ENCODE measurements at places on chromosomes 3 and 15. TPM values are rescaled to one million over a fixed set of nuclear protein-coding genes. Genes with fewer than 3 reads are reported as not detected.
A peak's percentile ranks its signal among the peaks of the same experiment; 100 is the strongest.

Gene PRSS50
- not detected for total RNA-seq

DNA sequence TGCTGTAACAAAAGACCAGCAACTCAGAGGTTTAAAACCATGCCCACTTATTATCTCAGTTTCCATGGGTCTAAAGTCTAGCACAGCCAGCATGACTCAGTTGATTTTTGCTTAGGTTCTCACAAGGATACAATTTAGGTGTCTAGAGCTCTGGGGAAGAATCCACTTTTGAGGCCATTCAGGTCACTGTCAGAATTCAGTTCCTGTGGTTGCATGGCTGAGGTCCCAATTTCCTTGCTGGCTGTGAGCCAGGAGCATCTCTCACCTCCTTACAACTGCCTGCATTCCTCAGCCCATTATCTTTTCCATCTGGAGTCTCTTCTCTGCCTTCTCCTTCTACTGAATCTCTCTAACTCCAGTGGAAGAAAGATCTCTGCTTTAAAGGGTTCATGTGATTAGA lies 240.5 kb upstream of the CFAP20DC start:
- H3K4me1 ChIP-seq = no peaks in the 10 kb centered on the region
- DNase-seq = no peak
- no peaks in the 10 kb centered on the region for H3K36me3 ChIP-seq
- no peak overlapping the region for H3K4me3 ChIP-seq
- H3K27ac ChIP-seq = no peak overlapping the region
- no peaks in the 10 kb centered on the region for H3K27me3 ChIP-seq

Gene ZNF501
- 3.2 TPM for total RNA-seq

- no peak overlapping the region for H3K27ac ChIP-seq
- peak; percentile 25 for DNase-seq
- H3K4me1 ChIP-seq = no peaks in the 10 kb centered on the region
- no peaks in the 10 kb centered on the region for H3K27me3 ChIP-seq
Measured at GRCh38 chr15:25240461-25241021, 198.3 kb downstream of the UBE3A start.

Gene PARP15
- total RNA-seq = not detected

Gene REC114
- total RNA-seq = not detected

GRCh38 chr3:126945171-126945721 lies 37.7 kb upstream of the PLXNA1 start:
- no peaks in the 10 kb centered on the region for H3K36me3 ChIP-seq
- no peak overlapping the region for H3K4me3 ChIP-seq
- H3K27ac ChIP-seq = peak overlapping the region; percentile 74
- no peak for DNase-seq
- no peaks in the 10 kb centered on the region for H3K27me3 ChIP-seq

DNA sequence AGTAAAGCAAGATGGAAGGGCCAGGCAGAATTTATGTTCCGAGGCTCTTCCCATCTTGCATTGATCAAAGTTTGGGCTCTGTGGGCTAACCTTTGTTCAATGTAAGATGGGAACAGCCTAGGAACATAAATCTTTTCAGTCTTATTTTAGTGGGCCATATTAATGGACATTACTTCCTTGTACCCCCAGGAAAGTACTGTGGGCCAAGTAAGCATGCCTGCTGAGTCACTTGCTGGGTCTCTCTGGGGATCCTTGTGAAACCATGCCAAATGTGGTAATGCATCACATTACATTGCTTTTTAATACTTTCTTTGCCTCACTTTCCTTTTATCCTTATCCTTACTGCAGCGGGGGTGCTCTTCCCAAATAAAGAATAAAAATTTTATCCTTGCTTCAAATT lies 349.5 kb upstream of the POU1F1 start:
- H3K27me3 ChIP-seq = no peaks in the 10 kb centered on the region
- H3K27ac ChIP-seq = no peak overlapping the region
- H3K36me3 ChIP-seq = no peaks in the 10 kb centered on the region
- H3K4me3 ChIP-seq = no peak overlapping the region

Gene STRIT1
- not detected for total RNA-seq

DNA sequence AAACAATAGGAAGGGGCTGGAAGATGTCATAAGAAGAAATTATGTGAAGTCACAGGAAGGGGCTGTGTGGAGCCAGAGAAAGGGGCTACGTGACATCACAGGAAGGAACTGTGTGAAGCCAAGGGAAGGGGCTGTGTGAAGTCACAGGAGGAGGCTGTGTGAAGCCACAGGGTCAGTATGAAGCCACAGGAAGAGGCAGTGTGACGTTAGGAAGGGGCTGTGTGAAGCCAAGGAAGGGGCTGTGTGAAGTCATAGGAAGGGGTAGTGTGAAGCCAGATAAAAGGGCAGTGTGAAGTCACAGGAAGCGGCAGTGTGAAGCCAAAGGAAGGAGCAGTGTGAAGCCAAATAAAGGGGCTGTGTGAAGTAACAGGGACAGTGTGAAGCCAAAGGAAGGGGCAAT lies 32.5 kb downstream of the GASK1A start:
- no peaks in the 10 kb centered on the region for H3K27me3 ChIP-seq
- H3K27ac ChIP-seq = no peak overlapping the region
- no peak overlapping the region for H3K4me3 ChIP-seq
- no peaks in the 10 kb centered on the region for H3K36me3 ChIP-seq
- no peaks in the 10 kb centered on the region for H3K4me1 ChIP-seq

DNA sequence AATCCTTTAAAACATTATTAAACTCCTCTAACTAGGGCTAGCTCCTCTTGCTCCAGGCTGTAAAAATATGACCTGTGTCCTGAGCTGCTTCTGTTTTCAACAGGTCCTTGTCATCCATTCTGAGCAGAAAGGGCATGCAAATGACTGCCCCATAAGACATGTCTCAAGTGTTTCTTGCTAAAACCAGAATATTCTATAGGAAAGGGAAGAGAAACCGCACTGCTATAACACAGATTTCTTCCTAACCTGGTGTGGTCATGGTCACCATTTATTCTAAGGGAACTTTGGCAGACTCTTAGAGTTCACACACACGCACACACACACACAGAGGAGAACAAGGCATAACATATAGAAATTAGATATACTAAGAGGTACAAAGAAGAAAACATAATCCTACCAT lies 34.2 kb upstream of the B3GNT5 start:
- DNase-seq = no peak
- no peaks in the 10 kb centered on the region for H3K36me3 ChIP-seq
- no peak overlapping the region for H3K4me3 ChIP-seq
- peaks cover 12% of the 10 kb centered on the region for H3K4me1 ChIP-seq
- no peak overlapping the region for H3K27ac ChIP-seq

- no peaks in the 10 kb centered on the region for H3K36me3 ChIP-seq
- no peaks in the 10 kb centered on the region for H3K27me3 ChIP-seq
- no peak overlapping the region for H3K27ac ChIP-seq
Measured at GRCh38 chr3:156037356-156037755, 83.0 kb upstream of the KCNAB1 start.

DNA sequence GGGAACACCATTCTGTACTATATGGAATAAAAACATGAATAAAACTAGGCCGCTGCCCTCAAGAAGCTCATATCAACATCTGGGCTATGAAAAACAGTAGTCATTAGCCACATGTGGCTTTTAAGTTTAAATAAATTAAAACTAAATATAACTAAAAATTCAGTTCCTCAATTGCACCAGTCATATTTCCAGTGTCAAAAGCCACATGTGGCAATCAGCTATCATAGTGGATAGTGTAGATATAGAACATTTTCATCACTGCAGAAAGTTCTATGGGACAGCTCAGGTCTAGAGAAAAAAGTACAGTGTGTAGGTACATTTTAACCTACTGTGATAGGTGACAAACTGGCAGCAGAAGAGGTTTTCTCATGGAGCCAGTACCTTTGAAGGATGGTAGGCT lies 261.4 kb downstream of the FOXP1 start:
- no peak overlapping the region for H3K4me3 ChIP-seq
- H3K36me3 ChIP-seq = no peaks in the 10 kb centered on the region
- H3K4me1 ChIP-seq = peaks cover 27% of the 10 kb centered on the region
- H3K27ac ChIP-seq = no peak overlapping the region
- H3K27me3 ChIP-seq = no peaks in the 10 kb centered on the region

GRCh38 chr15:74957476-74958035 lies 984 bp upstream of the RPP25 start:
- H3K27me3 ChIP-seq = no peaks in the 10 kb centered on the region
- no peaks in the 10 kb centered on the region for H3K36me3 ChIP-seq
- peak; percentile 53 for DNase-seq

DNA sequence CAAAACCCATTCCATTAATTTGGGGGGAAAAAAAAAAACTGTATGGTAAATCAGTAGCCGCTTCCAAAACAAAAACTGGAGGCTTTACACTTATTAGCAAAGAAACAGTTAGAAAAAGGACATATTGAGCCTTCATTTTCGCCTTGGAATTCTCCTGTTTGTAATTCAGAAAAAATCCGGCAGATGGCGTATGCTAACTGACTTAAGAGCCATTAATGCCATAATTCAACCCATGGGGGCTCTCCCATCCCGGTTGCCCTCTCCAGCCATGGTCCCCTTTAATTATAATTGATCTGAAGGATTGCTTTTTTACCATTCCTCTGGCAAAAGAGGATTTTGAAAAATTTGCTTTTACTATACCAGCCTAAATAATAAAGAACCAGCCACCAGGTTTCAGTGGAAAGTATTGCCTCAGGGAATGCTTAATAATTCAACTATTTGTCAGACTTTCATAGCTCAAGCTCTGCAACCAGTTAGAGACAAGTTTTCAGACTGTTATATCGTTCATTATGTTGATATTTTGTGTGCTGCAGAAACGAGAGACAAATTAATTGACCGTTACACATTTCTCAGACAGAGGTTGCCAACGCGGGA lies 9.4 kb upstream of the RPL24 start:
- no peak overlapping the region for H3K4me3 ChIP-seq
- H3K27me3 ChIP-seq = no peaks in the 10 kb centered on the region
- H3K36me3 ChIP-seq = no peaks in the 10 kb centered on the region
- peak; percentile 66 for DNase-seq
- H3K27ac ChIP-seq = no peak overlapping the region

DNA sequence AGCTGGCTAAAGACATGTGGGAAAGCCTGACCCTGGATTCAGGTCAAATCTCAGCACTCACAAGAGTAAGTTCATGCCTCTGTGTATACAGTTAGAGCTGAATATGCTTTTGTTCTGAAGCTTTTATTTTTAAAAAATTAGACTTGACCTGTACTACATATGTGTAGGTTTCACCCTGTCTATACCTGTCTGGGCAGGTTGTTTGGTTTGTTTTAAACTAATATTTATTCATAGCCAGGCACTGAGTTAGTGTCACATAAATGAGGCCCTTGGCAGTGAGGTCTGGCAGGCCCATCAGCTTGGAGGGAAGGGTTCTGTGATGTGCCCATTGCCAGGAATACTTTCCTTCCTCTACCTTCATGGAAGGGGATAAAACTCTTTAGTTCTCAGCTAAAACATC lies 1.9 kb downstream of the DNAJA4 start:
- no peaks in the 10 kb centered on the region for H3K36me3 ChIP-seq
- H3K4me1 ChIP-seq = no peaks in the 10 kb centered on the region
- no peak for DNase-seq

- H3K27ac ChIP-seq = no peak overlapping the region
- H3K36me3 ChIP-seq = no peaks in the 10 kb centered on the region
- no peaks in the 10 kb centered on the region for H3K4me1 ChIP-seq
Measured at GRCh38 chr15:93683651-93684050, 547.7 kb upstream of the MCTP2 start.

DNA sequence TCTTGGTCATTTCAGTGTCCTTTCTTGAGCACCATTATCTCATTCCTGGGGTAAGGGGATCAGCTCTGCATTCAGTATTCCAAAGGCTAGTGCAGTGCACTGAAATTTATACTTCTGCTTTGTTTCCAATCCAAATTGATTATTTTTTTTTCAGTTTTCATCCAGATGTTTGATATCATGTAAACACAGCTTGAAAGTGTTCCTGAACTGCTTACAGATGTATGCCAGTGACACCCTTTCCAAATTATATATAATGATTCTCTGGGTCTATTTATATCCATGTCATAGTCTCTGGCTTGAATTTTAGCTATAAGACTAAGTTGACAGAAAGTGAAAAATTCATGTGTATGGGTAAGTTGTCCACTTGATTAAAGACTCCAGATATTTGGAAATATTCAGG lies 11.8 kb upstream of the TNFAIP8L3 start:
- H3K27me3 ChIP-seq = no peaks in the 10 kb centered on the region
- H3K36me3 ChIP-seq = no peaks in the 10 kb centered on the region
- H3K27ac ChIP-seq = no peak overlapping the region
- no peak for DNase-seq
- H3K4me3 ChIP-seq = no peak overlapping the region

GRCh38 chr3:186783058-186783730 lies at the start of gene EIF4A2:
TSS of gene EIF4A2 (plus strand) at chr3:186783577. CDS start at chr3:186783611, 34 bp downstream.
- H3K36me3 ChIP-seq = peaks cover 11% of the 10 kb centered on the region
- DNase-seq = peak; percentile 85
- H3K4me1 ChIP-seq = peaks cover 13% of the 10 kb centered on the region
- no peaks in the 10 kb centered on the region for H3K27me3 ChIP-seq
- peak within 1 kb of the TSS; percentile 88 for H3K4me3 ChIP-seq
- H3K27ac ChIP-seq = peak within 1 kb of the TSS; percentile 95

Gene ARNT2
- 0.23 TPM for total RNA-seq

DNA sequence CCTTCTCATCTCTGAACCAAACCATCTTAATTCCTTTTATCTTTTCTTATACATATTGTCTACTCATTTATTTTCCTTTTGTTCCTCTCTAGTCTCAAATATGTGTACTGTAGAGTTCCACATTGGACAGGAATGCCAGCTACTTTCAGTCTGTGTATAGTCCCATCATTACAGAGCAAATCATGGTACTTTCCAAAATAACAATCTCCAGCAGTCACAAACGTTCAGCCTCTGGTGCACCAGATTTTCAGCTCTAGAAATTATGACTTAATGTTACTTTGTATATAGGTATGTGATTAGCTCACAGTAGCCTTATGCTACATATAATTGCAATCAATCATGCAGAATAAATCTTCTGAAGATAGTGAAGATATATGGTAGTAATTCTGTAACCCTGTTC lies 32.5 kb upstream of the TM4SF4 start:
- peaks cover 11% of the 10 kb centered on the region for H3K4me1 ChIP-seq
- H3K27me3 ChIP-seq = no peaks in the 10 kb centered on the region
- H3K36me3 ChIP-seq = no peaks in the 10 kb centered on the region
- no peak overlapping the region for H3K27ac ChIP-seq

DNA sequence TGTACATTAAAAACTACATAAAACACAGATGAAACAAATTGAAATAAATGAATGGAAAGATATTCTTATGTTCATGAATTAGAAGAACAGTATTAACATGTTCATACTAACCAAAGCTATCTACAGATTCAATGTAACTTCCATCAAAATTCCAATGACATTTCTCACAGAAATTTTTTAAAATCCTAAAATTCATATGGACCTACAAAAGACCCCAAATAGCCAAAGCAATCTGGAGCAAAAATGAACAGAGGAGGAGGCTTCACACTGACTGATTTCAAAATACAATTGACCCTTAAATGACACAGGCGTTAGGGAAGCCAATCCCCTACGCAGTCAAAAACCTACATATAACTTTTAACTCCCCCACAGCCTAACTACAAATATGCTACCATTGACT lies 39.4 kb downstream of the KPNA1 start:
- H3K36me3 ChIP-seq = no peaks in the 10 kb centered on the region
- no peak for DNase-seq
- H3K4me3 ChIP-seq = no peak overlapping the region
- H3K27me3 ChIP-seq = no peaks in the 10 kb centered on the region

GRCh38 chr3:49028298-49028672 lies 913 bp downstream of the IMPDH2 start:
- H3K36me3 ChIP-seq = peaks cover 6% of the 10 kb centered on the region
- peaks cover 12% of the 10 kb centered on the region for H3K4me1 ChIP-seq
- DNase-seq = no peak
- peak overlapping the region; percentile 100 for H3K27ac ChIP-seq
- H3K27me3 ChIP-seq = no peaks in the 10 kb centered on the region

- no peaks in the 10 kb centered on the region for H3K27me3 ChIP-seq
- H3K4me3 ChIP-seq = peak overlapping the region; percentile 99
- peak overlapping the region; percentile 92 for H3K27ac ChIP-seq
- peak; percentile 67 for DNase-seq
- peaks cover 9% of the 10 kb centered on the region for H3K4me1 ChIP-seq
Measured at GRCh38 chr3:49723296-49723627, 489 bp downstream of the GMPPB start.

Gene NECTIN3
- 81.0 TPM for total RNA-seq

Gene CILP
- total RNA-seq = not detected

Gene KBTBD13
- not detected for total RNA-seq

Data from Caco-2 (cell line).